Tibial artery (tissue), 4 donors: ENCODE measurements at places on chromosomes 7 and 10.

GRCh38 chr7:138987686-138988085, 6.5 kb upstream of the KIAA1549 start:
- DNase-seq, result no peak

DNA sequence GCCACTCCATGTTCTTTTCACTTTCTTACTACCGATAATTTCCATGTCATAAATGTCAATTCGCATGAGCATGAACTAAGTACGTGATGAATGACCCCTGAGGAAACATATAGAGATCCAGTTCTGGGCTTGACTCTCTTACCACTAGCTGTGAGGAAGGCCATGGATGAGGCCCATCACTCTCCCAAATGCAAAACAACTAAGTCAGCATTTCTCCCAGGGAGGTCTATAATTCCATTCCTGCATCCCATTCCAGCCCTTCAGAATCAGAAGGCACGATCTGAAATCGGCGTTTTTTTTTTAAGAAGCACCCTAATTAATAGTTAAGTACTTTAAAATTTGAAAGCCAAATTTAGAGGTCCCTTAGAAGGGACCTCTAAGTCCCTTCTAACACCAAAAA, 116.5 kb downstream of the CABCOCO1 start:
- no peak for DNase-seq

DNA sequence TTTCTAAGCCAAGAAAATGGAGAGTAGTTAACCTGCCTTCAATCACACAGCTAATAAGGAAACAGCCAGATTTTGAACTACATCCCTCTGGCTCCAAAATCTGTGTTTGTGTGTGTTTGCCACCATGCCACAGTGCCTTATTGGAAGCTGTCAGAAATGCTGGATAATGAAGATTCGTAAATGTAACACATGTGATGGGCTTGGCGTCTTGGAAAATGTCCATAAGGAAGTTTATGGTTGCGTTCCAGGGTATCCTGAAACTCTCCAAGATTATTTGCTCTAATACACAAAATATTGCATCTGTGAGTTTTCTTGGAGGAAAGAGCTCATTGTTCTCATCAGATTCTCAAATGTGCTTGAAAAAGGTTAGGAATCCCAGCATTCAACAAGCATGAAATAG, 22.7 kb downstream of the MYOF start:
- DNase-seq, result no peak

DNA sequence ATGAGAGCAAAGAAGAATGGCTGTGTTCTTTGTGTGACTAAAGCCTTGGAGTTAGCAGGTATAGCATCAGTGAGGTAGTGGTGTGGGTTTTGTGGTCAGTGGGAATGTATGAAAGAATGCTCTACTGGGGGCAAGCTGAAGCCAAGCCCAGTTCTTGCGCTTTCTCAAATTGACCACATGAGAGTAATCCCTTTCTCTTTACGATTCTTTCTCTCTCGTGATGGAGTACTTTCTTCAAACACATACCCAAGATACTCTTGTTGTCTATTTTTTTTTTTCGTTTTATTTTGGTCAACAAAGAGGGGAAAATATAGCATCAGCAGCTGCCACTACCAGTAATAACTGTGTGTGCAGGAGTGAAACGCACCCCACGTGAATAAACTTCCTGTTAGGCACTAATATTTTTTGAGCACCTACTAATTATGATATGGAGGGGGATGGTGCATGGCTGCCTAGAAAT, 8.4 kb upstream of the PANK1 start:
- DNase-seq, result no peak

GRCh38 chr7:107394831-107395230, 75.0 kb upstream of the GPR22 start:
- no peak for DNase-seq

DNA sequence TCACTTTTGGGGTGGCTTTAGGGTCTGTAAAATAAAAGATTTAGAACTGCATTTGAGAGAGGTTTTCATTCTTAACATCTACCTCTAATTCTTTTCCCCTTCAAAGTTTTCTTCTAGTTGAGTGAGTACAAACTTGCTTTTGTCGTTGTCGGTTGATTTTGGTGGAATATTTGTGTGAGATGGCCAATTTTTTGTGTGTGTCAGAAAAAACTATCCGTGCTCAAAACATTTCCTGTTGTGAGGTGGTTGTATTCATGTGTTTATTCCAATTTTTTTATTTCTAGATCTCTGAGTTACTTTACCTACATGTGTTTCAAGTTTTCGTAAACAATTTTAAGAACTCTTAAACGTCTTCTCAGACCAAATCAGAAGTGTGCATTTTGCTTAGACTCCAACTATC, 1.6 kb downstream of the AHR start:
- no peak for DNase-seq

GRCh38 chr10:103652599-103653281, 159.2 kb downstream of the NEURL1 start:
- DNase-seq, result peak; percentile 82
